ENCODE measurements at places on chromosomes 13 and 19.

- DNase-seq: no peak
Observed at GRCh38 chr13:52405767-52406494, at the start of gene THSD1. THSD1 (minus strand) TSS chr13:52406172; CDS start chr13:52402600, 3,572 bp downstream.

DNA sequence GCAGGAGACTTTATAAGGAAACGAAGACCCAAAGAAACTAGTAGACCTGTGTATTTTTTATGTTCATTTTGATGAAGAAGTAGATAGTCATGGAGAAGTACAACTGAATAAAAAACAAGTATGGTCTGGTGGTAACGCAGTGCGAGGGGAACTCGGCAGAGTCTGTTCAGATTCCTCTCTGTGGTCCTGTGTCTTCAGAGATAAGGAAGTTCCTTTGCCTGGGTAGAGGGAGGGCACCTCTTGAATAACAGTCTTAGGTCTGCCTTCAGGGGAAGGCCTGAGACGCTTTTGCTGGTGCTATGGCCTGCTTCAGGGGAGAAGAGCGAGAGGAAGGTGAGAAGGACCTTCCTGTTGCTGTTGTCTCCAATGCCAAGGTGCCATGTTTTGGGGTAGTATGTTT lies 25.9 kb upstream of the SLC46A3 start:
- DNase-seq: no peak

GRCh38 chr13:91247768-91248167 lies 99.7 kb upstream of the MIR17HG start:
- no peak for DNase-seq

DNA sequence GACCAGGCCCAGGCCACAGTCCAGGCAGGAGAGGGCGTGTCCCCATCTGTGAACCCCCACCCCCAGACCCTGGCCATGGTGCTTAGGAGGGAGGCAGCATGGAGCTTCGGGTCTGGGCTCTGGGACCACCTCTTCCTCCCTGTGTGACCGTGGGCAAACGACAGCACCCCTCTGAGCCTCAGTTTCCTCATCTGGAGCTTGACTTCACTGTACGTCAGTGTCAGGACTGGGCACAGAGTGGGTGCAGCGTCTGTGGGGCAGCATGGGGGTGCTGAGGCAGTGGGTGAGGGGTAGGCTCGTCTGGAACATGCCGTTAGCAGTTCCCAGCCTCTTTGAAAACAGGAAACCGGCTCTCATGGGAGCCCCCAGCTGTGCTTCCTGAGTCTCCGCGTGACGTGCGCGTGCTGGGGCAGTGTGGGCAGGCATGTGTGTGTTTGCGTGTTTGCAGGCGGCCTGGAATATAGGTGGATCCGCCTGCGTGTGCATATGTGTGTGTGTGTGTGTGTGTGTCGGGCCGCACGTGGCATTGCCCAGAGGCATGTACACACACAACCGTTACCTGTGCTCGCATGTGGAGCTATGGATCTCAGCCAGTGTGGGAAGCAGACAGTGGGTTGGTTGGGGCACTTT lies 15.8 kb downstream of the ARRDC2 start:
- peak; percentile 54 for DNase-seq

GRCh38 chr13:75316427-75316826 lies 165.5 kb downstream of the TBC1D4 start:
- DNase-seq: no peak

Measured in CD4-positive, alpha-beta T cell treated with Interleukin-15 for 4 hours (primary cell).